ENCODE measurements at places on chromosomes 1 and 21.

- DNase-seq, result no peak
Measured at GRCh38 chr1:168099337-168099801, 37.4 kb downstream of the GPR161 start.

- DNase-seq, result no peak
Measured at GRCh38 chr1:178612261-178612660, 99.4 kb downstream of the TEX35 start.

DNA sequence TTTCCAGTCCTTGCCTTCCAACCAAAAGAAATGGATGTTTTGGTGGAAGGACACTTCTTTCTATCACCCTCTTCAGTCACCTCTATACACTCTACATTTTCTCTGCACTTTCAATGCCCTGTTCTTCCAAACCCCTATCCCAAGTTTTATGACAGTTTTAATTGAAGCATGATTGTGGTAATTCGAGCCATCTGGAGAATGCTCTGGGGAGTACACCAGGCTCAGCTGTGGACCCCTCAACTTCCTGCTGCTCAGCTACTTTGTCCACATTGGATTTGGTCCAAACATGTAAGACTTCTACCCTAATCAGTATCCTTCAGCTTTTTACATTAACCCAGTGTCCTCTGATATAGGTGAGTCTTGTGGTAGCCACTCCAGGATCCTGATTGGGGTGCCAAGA, 129.6 kb downstream of the SYT2 start:
- DNase-seq, result no peak

- no peak for DNase-seq
Measured at GRCh38 chr1:241696815-241697639, 44.9 kb downstream of the WDR64 start.

DNA sequence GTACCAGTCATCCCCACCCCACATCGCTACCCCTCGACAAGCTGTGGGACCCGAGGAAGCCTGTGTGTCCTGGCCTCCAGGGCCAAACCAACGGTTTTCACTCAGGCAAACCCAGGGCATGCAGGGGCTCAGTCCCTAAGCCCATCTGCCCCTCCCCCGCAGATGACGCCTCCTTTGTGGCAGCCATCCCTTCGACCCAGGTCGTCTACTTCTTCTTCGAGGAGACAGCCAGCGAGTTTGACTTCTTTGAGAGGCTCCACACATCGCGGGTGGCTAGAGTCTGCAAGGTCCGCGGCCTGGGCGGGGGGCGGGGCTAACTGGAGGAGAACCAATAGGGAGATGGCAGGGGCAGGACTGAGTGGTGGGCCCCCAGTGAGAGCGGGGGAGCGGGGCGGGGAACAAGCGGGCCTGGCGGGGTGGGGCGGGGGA, 7.4 kb downstream of the SEMA4A start:
- peak; percentile 54 for DNase-seq

DNA sequence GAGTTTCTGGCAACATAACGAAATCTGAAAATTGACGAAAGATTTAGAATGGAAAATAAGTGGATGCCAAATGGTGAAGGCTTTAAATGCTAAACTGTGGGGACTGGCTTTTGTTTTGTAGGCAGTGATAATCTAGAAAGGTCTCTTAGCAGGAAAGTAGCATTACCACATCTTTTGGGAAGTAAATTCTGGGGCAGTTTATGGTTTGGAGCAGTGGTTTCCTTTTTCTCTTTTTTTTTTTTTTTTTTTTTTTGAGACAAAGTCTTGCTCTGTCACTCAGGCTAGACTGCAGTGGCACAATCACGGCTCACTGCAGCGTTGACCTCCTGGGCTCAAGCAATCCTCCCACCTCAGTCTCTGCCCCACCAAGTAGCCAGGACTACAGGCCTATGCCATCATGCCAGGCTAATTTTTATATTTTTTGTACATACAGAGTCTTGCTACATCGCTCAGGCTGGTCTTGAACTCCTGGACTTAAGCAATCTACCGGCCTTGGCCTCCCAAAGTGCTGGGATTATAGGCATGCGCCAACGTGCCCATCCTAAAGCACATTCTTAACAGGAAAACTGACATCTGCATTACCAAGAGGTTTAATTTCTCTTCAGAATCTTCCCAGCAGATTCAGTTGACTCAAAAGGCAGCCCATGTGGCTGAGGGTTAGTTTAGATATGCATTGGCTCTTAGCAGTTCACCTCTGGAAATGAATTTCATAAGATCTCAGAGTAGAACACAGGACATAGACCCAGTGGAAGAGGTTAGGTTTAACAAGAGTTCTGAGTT, 32.9 kb downstream of the C21orf91 start:
- DNase-seq, result no peak

DNA sequence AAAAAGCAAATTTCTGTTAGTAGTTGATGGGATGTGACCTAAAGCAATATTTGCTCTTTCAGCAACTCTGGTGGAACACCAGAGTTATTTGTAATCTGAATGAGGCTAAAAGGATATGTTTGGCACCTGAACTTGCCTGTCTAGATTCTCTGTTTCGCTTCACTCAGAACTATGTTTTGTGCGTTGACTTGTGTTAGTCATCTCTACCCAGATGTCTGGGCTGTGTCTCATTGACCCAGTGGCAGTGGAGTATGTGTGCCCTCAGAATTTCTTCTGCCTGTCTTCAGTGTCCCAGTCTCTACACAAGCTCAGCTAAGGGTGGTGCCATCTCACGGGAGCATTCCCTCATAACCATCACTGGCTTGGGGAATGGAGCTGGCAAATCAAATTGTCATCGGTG, 13.9 kb downstream of the KCNK1 start:
- DNase-seq, result no peak

GRCh38 chr21:36429947-36430546, 44.9 kb downstream of the CHAF1B start:
- DNase-seq, result peak; percentile 35

DNA sequence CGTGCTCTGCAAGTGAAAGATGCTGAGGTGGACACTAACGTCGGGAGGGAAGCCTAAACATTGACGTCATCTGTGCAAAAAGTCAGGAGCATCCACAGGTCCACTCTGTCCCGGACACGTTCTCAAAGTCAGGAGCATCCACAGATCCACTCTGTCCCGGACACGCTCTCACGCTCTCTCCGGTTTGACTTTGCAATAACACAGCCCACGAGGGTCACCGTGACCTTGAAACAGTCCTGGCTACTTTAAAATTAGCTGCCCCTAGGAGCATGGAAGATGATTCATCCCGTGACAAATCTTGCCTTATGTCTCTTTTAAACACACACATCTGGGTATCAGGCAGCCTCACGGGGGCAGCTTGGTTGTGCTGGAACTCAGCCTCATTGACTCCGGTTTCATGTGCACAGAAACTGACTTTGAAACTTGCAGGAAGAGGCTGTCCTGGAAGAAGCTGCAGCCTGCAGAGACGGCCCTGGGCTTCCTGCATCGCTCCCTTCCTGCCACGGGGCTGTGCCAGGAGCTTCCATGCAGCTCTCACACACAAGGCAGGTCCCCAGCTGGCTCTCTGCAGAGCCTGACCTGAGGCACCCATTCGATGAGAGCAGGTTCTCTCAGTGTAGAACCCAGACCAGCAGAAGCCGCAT, 18.1 kb upstream of the COL18A1 start:
- DNase-seq, result no peak

DNA sequence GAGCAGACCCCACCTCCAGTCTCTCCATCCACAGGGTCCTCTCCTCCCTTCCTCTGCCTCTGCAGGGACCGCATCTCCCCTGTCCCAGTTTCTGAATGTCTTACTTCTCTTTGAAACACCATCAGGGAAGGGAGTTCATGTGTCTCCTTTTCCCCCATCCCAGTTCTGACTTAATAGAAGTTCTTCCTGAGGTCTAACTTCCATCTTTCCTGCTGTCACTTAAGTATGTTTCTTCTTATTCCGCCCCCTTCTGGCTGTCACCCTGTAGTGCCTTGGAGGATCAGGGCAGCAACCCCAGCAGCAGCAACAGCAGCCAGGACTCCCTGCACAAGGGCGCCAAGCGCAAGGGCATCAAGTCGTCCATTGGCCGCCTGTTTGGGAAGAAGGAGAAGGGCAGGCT, 29.3 kb downstream of the MYOG start:
- no peak for DNase-seq

GRCh38 chr1:21621761-21622436, 47.3 kb downstream of the RAP1GAP start:
- DNase-seq, result no peak

DNA sequence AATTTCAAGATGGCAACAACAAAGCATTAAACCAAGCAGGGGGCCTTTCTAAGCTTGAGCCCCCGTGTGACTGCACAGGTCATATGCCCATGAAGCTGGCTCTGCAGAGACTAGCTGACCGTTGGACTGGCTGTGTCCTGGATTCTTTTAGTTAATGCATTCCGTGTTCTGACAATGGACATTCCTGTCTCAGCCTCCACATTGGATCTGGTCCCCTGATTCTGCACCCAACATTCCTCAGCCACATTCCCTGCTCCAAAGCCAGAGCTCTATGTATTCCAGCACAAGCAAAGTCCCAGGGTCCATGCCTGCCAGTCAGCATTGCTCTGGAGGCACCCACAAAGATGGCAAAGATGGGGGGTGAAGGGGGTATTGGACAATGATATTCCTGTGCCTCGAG, 5.1 kb upstream of the NAV1 start:
- DNase-seq, result no peak

DNA sequence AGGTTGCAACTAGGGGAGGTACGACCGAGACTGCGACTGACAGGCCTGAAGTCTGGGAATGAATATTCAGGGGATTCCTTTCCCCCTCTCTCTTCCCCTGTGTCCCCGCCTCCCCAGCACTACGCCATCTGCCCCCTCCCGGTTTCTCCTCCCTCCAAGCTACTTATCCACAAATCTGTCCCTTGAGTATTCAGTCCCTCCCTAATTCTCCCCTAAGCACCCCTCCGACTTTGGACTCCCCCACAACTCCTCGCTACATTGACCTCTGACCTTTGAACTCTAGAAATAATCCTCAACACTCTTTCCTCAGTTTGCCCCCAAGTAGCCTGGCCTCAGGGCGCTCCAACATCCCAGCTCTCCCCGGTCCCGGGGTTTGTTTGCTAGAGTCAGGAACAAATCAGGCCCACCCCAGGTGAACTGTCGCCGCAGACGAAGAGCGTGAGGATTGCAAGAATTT, 393 bp downstream of the LYSMD1 start:
- DNase-seq, result no peak

DNA sequence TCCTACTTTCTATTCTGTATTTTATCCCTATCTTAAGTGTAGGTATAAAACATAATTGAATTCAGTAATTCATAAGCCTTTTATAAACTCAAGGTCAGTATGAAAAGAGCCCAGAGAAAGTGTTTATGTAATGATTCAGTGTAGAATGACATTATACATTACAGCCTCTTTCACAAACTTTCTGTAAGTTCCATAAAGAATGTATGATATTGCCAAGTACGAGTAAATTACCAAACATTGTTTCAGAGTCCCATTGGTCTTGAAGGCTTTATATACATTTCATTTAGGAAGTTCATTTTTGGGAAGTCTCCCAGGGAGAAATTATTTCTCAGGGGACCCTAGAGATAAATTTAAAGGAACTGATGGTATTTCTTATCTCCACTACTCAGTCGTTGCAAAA, 37.8 kb upstream of the VAMP3 start:
- no peak for DNase-seq

DNA sequence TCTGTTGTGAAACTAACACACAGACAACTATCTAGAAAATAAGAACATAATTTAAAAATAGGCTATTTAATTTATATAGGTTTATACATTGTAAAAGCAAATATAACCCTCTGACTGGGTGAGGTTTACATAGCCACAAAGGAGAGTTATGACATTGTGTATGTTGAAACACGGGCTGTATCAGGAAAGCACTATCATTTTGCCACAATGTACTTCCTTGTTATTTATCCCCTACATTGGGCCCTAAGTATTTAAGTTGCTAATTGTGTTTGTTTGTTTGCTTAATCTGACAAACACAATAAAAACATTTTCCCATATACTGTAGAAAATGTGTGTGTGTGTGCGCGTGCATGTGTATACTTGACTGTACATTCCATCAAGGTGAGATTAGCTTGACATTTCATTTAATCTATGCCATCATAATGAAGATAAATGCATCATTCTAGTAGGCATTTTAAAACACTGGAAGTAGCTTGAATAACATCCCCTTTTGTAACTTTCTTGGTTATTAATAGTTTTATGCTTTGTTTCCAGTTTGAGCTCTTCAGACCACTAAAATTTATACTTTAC, 72.1 kb downstream of the RGS13 start:
- DNase-seq, result no peak

GRCh38 chr1:200628223-200628881, 7.8 kb upstream of the KIF14 start:
- peak; percentile 20 for DNase-seq

GRCh38 chr1:59816318-59816878, 1.6 kb downstream of the HOOK1 start:
- no peak for DNase-seq

DNA sequence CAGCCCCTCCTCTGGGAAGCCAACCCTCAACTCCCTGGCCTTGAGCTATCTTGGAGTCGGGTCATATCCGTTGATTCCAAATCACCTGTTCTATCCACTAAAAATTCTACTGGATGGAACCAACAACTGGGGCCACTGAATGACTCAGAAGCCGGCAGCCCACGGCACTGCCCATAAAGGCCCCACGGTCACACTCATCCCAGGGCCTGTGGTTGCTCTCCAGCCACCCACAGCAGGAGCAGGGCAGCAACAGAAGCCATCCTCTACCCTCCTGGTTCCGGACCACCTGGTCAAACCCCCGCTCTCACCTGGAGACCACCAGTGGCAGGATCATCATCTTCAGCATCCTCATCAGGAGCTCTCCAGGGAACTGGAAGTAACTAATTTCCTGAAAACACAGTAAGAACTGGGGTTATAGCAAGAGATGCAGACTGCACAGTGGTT, 8.4 kb downstream of the SLC1A7 start:
- no peak for DNase-seq

GRCh38 chr1:44584167-44584566, 90.1 kb downstream of the TMEM53 start:
- DNase-seq, result no peak

Data from stimulated activated CD8-positive, alpha-beta memory T cell treated with anti-CD3 and anti-CD28 coated beads, Interleukin-4, amount 100 ng/mL, for 4 hours (primary cell).